ENCODE measurements at places on chromosomes 6 and 20. TPM values are rescaled to one million over a fixed set of nuclear protein-coding genes. Genes with fewer than 3 reads are reported as not detected.

- no peak for DNase-seq
Measured at GRCh38 chr6:30127238-30128093, 8.5 kb upstream of the TRIM40 start.

The MMP24 gene
- total RNA-seq = not detected

DNA sequence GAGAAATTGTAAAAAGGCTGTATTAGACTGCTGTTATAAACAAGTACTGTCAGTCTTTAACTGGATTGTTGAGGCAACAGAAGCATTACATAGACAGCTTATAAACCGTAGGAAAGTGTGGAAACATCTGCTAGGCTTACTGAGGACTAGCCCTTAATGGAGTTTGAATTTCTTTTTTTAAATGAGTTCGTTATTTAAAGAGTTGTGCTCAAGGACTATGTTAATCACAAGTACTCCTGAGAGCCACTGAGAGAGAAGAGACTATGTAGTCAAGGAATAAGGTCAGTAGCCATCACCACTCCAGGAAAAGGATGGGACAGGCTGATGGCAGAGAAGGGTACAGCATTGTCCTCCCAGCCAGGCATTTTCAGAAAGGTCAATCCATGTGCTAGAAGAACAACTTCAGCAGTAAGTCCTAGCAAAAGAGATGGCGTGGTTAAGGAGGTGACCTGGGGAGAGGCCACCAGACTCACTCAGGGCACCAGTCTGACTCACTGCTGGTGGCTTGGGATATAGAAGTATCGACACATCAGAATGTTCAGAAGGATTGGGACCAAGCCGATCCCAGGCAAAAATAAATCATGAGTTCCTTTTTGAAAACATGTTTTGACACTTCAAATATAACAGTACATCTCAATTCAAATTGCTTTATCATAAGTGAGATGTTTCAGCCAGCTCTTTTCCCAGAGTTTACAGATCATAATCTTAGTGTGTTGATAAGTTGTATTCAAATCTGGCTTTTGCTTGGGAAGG is 6.4 kb downstream of the RPS12 start:
- no peak for DNase-seq

The NCOA7 gene
- 39.0 TPM for total RNA-seq

- DNase-seq = no peak
Measured at GRCh38 chr6:146984251-146984924, 219.8 kb upstream of the STXBP5 start.

The WFDC10B gene
- total RNA-seq = not detected

The OARD1 gene
- total RNA-seq = 19.5 TPM

- DNase-seq = no peak
Measured at GRCh38 chr20:48777005-48777404, 50.8 kb downstream of the PREX1 start.

The CAGE1 gene
- total RNA-seq = not detected

DNA sequence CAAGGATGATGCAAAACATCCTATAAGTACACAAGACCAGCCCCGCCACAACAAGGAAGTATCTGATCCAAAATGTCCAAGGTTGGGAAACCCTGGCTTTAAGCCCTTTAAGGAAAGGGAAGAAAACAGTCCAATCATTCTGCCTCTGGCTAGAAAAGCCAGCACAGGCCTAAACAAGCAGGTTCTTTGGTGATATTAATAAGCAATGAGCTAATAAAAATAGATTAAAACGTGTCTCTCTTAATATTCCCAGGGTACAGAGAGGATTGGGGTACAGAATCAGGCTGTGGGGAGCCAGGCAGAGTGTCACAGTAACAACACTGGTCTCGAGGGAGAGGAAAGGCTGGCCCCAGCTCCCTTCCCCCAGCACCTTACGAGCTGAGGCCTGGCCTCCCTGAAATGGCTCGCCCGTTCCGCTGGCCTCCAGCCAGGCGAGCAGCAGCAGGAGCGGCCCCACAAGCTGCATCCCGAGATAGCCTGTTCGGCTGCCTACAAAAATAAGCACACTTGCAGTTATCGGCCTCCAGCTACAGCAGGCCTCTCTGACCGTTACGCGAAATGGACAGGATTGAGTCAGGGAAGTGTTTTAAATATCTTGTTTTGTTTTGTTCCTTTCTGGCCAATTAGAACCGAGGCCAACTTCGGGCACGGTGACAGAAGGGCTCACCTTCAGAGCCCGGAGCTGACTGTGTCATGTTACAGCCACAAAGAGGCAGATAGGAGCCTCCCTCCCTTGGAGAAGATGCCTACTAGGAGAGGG is 4.0 kb upstream of the ZMYND8 start:
- peak; percentile 98 for DNase-seq
